ENCODE measurements at places on chromosomes 4 and X. TPM values are rescaled to one million over a fixed set of nuclear protein-coding genes. Genes with fewer than 3 reads are reported as not detected.

DNA sequence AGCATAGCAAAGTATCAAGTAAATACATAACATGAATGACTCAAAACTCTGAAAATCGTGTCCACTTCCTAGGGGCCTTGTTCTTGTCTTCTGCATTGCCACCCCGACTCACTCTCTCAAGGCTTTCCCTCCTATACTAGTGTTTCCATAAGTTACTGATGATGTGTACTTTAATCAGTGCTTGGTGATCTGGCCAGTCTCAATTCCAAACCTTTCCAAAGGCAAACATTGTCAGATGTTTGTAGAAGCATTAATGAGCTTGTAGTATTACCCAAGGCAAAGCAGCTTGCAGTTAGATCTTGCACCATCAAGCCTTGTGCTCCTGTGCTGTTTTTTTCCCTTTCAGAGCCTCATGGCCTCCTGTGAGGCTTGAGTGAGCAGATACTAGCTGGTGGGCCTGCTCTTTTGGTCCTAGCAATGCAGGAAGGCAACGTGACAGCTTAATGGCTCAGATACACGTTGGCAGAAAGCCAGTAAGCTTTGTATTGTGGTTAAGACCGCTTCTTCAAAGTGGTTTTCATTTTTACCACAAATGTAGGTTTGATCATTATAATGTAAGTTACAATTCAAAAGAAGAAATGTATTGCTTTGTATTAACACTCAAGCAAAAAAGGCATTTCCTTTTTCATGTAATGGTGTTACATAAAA is 51.8 kb downstream of the RBPJ start:
- no peak for DNase-seq

PARM1 gene
- 134 TPM for total RNA-seq

DNA sequence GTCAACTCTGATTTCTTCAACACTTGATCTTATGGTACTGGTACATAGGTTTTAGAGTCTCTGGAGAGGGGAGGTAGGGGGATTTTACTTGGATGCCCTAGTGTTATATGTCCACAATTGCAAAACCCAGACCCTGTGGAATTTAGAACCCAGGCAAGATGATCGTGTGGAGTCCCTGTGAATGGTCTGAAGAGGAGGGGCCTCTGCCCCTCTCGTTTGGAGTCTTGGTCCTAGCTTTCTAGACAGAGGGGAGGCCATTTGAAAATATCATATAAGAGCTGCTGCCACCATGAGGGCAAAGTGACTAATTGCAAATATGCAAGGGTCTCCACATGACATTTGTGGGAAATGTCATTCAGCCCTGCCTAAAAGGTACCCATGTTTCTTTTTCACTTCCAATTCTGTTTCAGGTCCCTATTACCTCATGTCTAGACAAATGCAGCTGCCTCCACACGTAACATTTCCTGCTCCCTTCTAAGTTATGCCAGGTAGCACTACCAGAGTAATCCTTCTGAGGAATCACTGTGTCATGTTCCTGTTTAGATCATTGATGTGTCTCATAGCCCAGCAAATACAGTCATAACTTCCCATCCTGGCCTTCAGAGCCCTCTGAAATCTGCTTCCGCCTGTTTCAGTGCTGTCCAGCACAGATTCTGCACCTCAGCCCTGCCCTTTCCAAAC is 126.8 kb downstream of the KLHL8 start:
- DNase-seq, result no peak

SLC26A1 gene
- 0.18 TPM for total RNA-seq
